ENCODE measurements at places on chromosomes 7 and 10. TPM values are rescaled to one million over a fixed set of nuclear protein-coding genes. Genes with fewer than 3 reads are reported as not detected.

- H3K27me3 ChIP-seq = no peaks in the 10 kb centered on the region
- H3K4me3 ChIP-seq = no peak overlapping the region
- no peak overlapping the region for H3K27ac ChIP-seq
- DNase-seq = no peak
Observed at GRCh38 chr7:151313857-151314256, 27.8 kb upstream of the NUB1 start.

GRCh38 chr10:29482591-29483431, 152.0 kb downstream of the SVIL start:
- H3K4me1 ChIP-seq = peaks cover 39% of the 10 kb centered on the region
- peak overlapping the region; percentile 66 for H3K27ac ChIP-seq
- no peaks in the 10 kb centered on the region for H3K27me3 ChIP-seq

GRCh38 chr7:150801946-150802771, 1.6 kb downstream of the TMEM176A start:
- no peak for DNase-seq
- no peak overlapping the region for H3K4me3 ChIP-seq
- peaks cover 53% of the 10 kb centered on the region for H3K27me3 ChIP-seq
- H3K4me1 ChIP-seq = no peaks in the 10 kb centered on the region
- H3K27ac ChIP-seq = no peak overlapping the region
- no peaks in the 10 kb centered on the region for H3K36me3 ChIP-seq

DNA sequence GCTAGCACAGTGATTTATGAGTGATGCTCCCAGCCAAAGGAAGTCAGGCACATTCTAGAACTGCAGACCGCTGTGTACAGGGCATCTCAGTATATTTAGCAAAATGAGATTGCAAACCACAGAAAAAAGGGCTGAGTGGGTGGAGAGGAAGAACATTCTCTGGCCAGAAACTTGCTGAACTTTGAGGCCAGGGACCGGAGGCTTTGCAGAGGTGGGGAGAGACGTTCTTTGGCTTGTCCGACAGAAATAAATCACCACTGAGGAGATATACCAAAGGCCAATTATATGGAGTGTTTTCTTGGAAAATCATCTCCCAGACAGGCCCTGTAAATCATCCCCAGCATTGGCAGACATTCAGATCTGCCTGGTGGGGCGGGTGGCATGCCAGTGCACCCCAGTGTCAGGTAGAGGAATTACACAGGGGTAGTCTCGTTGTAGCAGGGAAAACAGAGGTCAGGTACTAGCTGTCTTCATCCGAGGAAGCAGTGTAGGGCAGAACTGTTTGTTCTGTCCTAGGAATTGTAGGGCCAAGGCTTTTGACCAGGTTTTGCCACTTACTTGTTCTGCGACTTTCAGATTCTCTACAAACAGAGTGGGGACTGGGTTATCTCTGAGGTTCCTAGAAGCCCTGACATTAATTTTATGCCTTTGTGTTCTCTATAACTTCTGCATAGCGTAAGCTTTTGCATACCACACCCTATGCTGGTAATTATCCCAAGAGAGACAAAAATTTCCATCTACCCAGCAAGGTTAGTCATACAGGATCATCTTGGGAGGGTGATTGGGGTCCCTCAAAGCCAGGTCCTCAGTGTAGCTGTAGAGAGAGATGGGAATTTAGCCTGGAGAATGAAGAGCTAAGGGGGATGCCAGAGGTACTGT, 655.6 kb downstream of the LRMDA start:
- no peak overlapping the region for H3K27ac ChIP-seq
- no peaks in the 10 kb centered on the region for H3K27me3 ChIP-seq
- no peaks in the 10 kb centered on the region for H3K4me1 ChIP-seq
- no peak overlapping the region for H3K4me3 ChIP-seq
- no peak for DNase-seq

- H3K4me3 ChIP-seq = no peak overlapping the region
- H3K36me3 ChIP-seq = no peaks in the 10 kb centered on the region
- no peak overlapping the region for H3K27ac ChIP-seq
- peaks cover 3% of the 10 kb centered on the region for H3K27me3 ChIP-seq
Observed at GRCh38 chr7:135355377-135356048, 121.9 kb downstream of the STRA8 start.

DNA sequence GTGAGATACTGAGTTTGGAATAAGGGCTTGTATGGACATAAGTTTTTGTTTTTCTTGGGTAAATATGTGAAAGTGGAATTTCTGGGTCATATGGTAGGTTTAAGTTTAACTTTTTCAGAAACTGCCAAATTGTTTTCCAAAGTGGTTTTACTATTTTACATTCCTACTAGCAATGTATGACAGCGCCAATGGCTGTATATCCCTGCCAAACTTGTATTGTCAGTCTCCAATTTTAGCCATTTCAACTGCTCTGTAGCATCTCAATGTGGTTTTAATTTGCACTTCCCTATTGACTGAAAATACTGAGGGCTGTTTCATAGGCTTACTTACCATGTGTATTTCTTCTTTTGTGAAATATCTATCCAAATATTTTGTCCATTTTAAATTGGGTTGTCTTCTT, 90.5 kb upstream of the ZNF32 start:
- H3K36me3 ChIP-seq = no peaks in the 10 kb centered on the region
- peaks cover 13% of the 10 kb centered on the region for H3K27me3 ChIP-seq
- DNase-seq = no peak
- H3K27ac ChIP-seq = no peak overlapping the region
- peaks cover 3% of the 10 kb centered on the region for H3K4me1 ChIP-seq

DNA sequence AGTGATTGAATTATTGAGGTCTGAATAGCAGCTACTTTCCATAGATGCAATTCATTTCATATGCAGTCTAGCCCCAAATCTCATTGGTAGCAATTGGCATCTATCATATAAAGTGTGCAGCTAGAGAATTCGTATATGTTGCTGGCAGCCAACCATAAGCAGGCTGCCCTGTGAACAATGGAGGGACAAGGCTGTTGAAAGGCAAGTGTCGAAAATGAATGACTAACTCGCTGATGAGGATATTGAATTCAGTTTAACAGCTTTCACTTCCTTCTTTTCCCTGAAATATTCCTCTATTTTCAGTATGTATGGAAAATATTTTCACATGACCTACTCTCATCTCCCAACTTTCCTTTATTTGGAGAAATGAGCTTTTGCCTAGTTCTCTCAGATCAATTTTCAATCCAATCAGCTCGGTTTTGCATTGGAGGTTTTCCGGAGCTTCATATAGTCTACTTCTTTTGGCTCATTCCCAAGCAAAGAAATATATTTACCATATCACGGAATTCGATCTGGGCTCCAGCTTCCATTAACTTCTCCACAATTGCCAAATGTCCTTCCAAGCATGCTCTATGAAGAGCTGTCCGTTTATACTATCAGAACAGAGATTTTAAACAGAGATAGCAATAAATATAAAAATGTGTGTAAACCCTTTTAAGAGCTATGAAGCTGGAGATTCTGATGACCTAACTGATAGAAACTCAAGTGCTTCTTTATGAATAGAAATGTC, 3.5 kb downstream of the ANKRD1 start:
- no peak overlapping the region for H3K27ac ChIP-seq
- peaks cover 36% of the 10 kb centered on the region for H3K27me3 ChIP-seq
- DNase-seq = no peak
- H3K4me1 ChIP-seq = no peaks in the 10 kb centered on the region
- no peaks in the 10 kb centered on the region for H3K36me3 ChIP-seq

GRCh38 chr7:103833401-103833800, 156.1 kb downstream of the RELN start:
- no peak overlapping the region for H3K27ac ChIP-seq
- H3K36me3 ChIP-seq = no peaks in the 10 kb centered on the region
- no peaks in the 10 kb centered on the region for H3K27me3 ChIP-seq
- no peaks in the 10 kb centered on the region for H3K4me1 ChIP-seq

DNA sequence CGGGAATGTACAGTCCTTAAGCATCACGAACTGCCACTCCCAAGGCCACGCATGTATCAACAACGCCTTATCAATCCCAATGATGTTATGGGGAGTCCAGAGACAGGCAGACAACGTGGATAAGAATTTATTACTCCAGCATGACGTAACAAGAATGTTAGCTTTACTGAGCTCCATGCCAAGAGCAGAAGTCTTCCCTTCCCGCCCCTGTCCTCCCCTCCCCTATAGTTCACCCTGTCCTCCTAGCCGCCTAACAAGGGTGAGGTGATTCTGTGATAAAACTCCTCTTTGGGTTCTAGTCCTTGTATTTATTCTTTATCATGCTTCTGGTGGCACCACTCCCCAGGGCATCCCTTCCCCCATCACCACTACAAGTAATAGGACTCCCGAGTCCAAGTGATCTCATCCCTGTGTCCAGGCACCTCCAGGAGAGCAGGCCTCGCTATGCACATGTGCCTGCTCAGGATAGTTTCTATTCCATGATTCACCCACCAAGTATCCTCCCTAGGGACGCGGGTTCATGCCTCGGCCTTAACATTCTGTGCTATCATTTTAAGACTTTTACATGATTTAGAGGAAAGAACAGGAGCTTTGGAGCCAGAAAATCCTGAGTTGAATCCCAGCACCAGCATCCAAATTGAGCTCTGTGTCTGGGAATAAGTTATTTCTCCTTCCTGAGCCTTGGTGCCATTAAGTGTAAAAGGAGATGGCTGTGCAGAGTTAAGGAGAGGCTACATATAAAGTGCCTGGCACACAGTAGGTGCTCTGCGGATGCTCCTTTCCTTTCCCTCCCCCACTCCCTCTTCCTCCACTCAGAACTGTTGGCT, 15.4 kb downstream of the GSDME start:
- H3K27me3 ChIP-seq = peaks cover 15% of the 10 kb centered on the region
- H3K4me3 ChIP-seq = no peak overlapping the region
- DNase-seq = no peak
- peaks cover 1% of the 10 kb centered on the region for H3K36me3 ChIP-seq
- H3K4me1 ChIP-seq = no peaks in the 10 kb centered on the region

- no peaks in the 10 kb centered on the region for H3K36me3 ChIP-seq
- no peaks in the 10 kb centered on the region for H3K27me3 ChIP-seq
- H3K27ac ChIP-seq = no peak overlapping the region
- H3K4me1 ChIP-seq = no peaks in the 10 kb centered on the region
- no peak overlapping the region for H3K4me3 ChIP-seq
Observed at GRCh38 chr10:19911886-19912285, 95.7 kb downstream of the PLXDC2 start.

GRCh38 chr7:33806298-33807154, 98.8 kb upstream of the BMPER start:
- H3K4me1 ChIP-seq = no peaks in the 10 kb centered on the region
- no peak overlapping the region for H3K27ac ChIP-seq
- DNase-seq = no peak
- no peaks in the 10 kb centered on the region for H3K36me3 ChIP-seq
- no peak overlapping the region for H3K4me3 ChIP-seq

DNA sequence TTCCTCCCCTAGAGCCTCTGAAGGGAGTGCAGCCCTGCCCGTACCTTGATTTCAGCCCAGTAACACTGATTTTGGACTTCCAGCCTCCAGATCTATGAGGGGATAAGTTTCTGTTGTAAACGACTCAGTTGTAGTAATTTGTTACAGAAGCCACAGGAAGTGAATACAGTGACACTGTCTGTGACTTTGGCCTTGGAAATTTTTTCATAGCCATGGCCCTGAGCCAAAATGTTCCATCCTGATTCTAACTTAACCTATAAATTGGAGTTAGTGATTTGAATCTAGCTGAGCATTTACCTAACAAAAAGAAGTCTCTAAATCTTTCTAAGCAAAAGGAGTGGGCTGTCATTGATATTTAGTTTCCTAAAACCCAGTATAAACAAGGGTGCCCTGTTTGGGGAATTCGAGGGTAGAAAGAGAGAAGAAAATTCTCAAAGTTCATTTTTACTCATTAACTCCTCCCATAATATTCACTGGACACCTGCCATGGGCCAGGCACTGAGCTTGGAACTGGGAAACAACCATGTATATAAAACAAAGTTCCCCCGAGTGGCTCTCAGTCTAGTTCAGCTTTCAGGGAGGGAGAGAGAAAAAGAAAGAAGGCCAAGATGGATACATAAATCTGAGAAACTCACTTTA, 162.3 kb downstream of the SKIDA1 start:
- no peak overlapping the region for H3K4me3 ChIP-seq
- H3K27ac ChIP-seq = no peak overlapping the region
- H3K36me3 ChIP-seq = no peaks in the 10 kb centered on the region
- no peaks in the 10 kb centered on the region for H3K27me3 ChIP-seq
- no peak for DNase-seq
- no peaks in the 10 kb centered on the region for H3K4me1 ChIP-seq

Gene VSTM2A
- total RNA-seq = not detected

Gene SLC18A2
- total RNA-seq = not detected

Gene AOC1
- total RNA-seq = not detected

Gene ADAM22
- 1.7 TPM for total RNA-seq

Gene TAS2R41
- not detected for total RNA-seq

Gene BHLHA15
- 0.72 TPM for total RNA-seq

Gene PDE6C
- total RNA-seq = not detected

Gene EBF3
- not detected for total RNA-seq

Gene GPR85
- total RNA-seq = not detected

Gene CALML5
- not detected for total RNA-seq

Gene MUC3A
- not detected for total RNA-seq
